ENCODE measurements at places on chromosomes 5 and 9.

- no peaks in the 10 kb centered on the region for H3K4me1 ChIP-seq
- H3K4me3 ChIP-seq: no peak overlapping the region
- no peak overlapping the region for H3K27ac ChIP-seq
- H3K36me3 ChIP-seq: no peaks in the 10 kb centered on the region
Observed at GRCh38 chr9:125418404-125418803, 156.8 kb downstream of the GAPVD1 start.

DNA sequence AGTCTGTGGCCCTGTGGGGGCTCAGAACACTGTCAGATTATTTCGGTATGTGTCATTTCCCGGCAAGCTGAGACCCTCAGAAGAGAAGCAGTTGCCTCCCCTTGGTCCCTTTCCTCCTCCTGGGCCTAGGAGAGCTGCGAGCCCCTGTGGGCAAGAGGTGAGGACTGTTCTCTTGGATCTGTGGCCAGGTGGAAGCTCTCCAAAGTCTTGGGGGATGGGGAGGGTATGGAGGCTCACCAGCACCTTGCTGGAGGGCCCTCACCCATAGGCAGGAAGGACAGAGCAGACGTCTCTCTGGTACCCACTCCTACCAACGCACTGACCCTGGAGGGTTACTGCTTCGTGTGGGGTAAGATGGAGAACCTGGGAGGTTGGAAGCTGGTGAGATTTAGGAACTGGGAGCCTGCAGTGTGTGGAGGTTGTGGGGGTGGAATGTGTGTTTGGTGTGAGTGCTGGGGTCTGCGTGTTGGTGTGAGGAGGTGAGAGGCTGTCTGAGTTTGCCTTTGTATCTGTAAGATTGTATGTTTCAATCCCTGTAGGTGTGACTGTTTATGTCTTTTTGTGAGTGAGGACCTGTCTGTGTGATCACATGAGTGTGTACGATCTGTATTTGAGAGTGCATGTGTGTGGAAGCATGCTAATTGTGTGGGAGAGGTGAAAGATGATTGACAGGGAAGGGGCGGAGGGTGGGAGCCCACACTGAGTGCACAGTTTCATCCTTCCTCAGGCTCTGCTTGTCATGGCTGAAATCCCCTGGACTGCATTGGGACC, 52.4 kb upstream of the PSD2 start:
- H3K4me1 ChIP-seq: peaks cover 37% of the 10 kb centered on the region
- no peak overlapping the region for H3K27ac ChIP-seq
- H3K27me3 ChIP-seq: no peaks in the 10 kb centered on the region
- no peaks in the 10 kb centered on the region for H3K36me3 ChIP-seq

GRCh38 chr5:15737871-15738664, 238.1 kb downstream of the FBXL7 start:
- H3K4me3 ChIP-seq: peak overlapping the region; percentile 45

DNA sequence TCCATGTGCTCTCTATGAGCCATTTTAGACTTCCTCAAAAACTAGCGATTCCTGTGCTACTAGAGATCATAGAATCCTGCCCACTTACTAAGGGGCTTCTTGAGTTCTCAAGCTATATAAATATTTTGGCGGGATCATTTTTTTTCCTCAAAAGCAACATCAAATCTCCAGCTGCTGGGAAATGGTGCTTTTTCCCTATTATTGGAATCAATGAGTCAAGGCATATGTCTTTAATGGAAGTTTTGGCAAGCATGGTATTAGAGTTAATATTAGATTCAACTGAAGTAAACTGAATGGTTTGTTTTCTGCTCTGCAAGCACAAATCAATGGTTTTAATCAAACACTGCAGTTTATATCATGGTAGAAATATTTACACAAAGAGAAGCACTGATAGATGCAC, 369.9 kb upstream of the PTGER4 start:
- H3K4me1 ChIP-seq: no peaks in the 10 kb centered on the region
- no peaks in the 10 kb centered on the region for H3K36me3 ChIP-seq
- no peaks in the 10 kb centered on the region for H3K27me3 ChIP-seq
- no peak overlapping the region for H3K27ac ChIP-seq

DNA sequence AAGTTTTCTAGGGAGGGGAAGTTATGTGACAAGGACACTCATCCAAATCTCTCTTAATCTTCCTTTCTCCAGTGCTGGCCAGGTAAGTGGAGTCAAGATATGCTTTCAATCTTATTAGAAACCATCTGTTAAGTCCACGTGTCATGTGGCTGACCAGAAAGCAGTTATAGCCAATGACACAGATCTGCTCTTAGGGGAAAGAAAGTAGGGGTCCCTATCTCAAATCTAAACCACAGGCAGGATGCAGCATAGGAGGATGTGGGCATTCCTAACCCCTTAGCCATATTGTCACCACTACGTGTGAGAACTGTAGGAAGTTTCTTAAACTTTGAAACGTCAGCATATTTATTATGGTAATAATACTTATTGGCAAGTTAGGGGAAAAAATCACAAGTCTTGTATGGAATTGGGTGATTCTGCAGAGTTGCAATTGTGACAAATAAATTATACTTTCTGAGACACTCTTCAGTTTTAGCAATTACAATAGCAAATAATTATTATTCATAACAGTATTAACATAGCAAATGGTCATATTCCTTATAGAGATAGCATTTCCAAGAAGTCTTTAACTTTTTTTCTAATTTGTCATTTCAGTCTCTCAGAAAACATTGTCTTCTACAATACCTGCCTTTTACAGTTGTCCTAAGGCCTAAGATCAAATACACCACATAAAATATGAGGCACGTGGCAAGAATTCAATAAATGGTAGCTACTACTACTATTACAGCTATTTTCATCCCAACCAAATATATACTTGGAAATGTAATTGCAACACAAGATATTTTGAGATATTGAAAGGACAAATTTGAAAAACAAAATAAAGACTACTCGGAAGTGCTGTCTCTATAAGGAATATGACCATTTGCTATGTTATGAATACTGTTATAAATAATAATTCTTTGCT, 236.9 kb downstream of the PDE4D start:
- no peak for DNase-seq
- peaks cover 6% of the 10 kb centered on the region for H3K4me1 ChIP-seq
- no peaks in the 10 kb centered on the region for H3K36me3 ChIP-seq
- no peaks in the 10 kb centered on the region for H3K27me3 ChIP-seq

DNA sequence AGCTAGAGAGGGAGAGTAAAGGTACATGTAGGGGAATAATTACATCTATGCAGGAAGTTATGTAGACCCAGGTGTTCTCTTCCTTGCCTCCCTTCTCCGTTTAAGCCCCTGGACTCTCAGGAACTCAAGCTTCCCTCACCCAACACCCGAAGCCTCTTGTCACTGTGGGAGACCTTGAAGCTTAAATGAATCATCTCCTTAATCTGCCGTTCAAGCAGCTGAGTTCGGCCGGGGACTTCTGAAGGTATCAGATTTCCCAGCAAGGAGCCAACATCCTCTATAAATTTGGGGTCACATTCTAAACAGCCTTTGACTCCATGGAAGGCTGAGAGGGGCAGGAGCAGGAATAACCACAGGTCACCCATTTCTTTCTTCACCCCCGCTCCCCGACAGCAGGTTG, 412 bp downstream of the IZUMO3 start:
- no peaks in the 10 kb centered on the region for H3K36me3 ChIP-seq
- no peaks in the 10 kb centered on the region for H3K27me3 ChIP-seq
- H3K27ac ChIP-seq: no peak overlapping the region
- H3K4me3 ChIP-seq: no peak overlapping the region
- H3K4me1 ChIP-seq: no peaks in the 10 kb centered on the region

DNA sequence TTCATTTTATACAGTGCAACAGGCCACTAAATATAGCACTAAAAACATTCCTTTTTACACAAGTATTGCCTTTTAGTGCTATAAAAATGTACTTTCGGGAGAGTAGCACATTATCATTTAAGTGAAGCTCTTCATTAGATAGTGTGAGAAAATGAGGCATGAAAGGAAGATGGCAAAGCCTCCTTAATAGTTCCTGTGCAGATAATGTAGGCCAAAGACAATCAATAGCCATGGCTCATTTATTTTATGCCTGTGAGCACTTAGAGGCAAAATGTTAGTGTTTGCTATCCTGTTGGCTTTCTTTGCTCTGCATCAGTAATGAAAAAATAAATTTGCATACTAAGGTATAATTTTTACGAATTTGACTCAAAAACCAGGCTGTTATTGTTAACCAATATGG, 929.5 kb upstream of the C9orf72 start:
- H3K4me1 ChIP-seq: no peaks in the 10 kb centered on the region
- no peak for DNase-seq
- H3K27me3 ChIP-seq: no peaks in the 10 kb centered on the region
- no peak overlapping the region for H3K4me3 ChIP-seq

GRCh38 chr5:75843319-75843718, 126.1 kb upstream of the POC5 start:
- no peaks in the 10 kb centered on the region for H3K36me3 ChIP-seq
- no peak overlapping the region for H3K27ac ChIP-seq
- DNase-seq: no peak
